ENCODE measurements at places on chromosomes 6 and 20. TPM values are rescaled to one million over a fixed set of nuclear protein-coding genes. Genes with fewer than 3 reads are reported as not detected.
A peak's percentile ranks its signal among the peaks of the same experiment; 100 is the strongest.

GRCh38 chr6:145887969-145888368, 73.4 kb upstream of the FBXO30 start:
- DNase-seq = no peak

DNA sequence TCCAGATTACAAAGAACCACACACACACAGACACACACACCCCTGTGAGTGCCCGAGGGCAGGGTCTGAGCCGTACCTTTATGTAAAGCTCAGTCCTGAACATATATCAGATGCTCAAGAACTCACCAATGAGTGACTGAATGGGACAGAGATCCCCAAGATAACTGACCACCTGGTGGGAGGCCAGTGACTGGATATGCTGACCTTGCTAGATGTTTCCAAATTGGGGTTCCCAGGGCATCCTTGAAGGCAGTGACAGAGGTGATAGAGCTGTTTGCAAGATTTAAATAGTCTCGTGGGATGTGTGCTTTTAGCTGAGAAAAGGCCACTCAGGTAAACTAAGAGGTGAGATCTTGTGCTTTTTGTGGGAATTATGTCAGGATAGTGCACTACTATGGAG, 39.3 kb downstream of the KCNK17 start:
- DNase-seq = no peak

The EGFL8 gene
- 253 TPM for total RNA-seq

The ZNF341 gene
- 1.7 TPM for total RNA-seq

DNA sequence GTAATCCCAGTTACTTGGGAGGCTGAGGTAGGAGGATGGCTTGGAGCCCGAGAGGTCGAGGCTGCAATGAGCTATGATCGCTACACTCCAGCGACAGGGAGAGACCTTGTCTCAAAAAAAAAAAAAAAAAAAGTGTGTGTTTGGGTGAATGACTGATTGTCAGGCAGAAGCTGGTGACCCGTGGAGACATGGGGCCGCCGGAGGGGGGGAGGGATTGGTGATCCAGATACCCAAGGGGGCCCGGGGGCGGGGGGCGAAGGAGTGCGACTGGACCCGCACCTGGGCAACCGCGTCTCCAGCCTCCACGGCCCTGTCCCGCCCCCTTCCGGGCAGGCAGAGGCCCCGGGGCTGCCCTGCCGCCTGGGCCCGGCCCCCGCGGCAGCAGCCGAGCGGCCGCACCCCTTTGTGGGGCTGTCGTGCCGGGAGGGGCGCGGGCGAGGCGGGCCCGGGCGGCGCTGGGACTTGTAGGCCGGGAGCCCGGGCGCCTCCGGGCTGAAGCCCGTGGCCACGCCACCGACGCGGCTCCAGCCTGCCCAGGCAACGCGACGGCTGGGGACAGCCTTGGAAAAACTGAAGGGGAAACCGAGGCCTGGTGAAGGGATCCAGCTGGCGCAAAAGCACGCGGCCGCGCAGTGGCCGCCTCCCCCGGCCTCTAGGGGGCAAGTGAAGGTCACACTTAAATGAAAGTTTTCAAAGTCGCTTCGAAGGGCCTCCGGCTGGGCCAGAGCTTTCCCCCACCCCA, 2.1 kb upstream of the RBM38 start:
- peak; percentile 68 for DNase-seq

DNA sequence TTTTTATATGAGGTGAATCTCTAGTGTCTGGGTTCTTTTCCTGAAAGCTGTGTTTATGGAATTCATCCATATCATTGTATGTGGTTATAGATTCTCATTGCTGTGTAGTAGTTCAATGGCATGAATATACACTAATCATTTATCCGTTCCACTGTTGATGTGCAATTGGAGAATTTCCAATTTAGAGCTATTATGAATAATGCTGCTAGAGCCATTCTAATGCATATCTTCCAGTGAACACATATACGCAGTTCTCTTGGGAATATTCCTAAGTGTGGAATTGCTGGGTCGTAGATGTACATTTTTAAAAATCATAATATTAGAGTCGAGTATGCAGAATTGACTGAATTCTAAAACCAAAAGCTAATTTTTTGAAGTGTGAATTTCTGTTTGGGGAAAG, 327.5 kb upstream of the JAG1 start:
- no peak for DNase-seq

- DNase-seq = no peak
Observed at GRCh38 chr6:13348334-13349113, 20.2 kb upstream of the TBC1D7 start.

GRCh38 chr20:24559114-24559732, 89.8 kb downstream of the SYNDIG1 start:
- DNase-seq = no peak

The SFTA2 gene
- total RNA-seq = not detected

- no peak for DNase-seq
Observed at GRCh38 chr6:39178804-39179203, 50.5 kb downstream of the KCNK5 start.

- no peak for DNase-seq
Observed at GRCh38 chr20:38804682-38805501, 605 bp upstream of the PPP1R16B start.

- DNase-seq = no peak
Observed at GRCh38 chr6:137975188-137975940, 108.3 kb downstream of the TNFAIP3 start.

DNA sequence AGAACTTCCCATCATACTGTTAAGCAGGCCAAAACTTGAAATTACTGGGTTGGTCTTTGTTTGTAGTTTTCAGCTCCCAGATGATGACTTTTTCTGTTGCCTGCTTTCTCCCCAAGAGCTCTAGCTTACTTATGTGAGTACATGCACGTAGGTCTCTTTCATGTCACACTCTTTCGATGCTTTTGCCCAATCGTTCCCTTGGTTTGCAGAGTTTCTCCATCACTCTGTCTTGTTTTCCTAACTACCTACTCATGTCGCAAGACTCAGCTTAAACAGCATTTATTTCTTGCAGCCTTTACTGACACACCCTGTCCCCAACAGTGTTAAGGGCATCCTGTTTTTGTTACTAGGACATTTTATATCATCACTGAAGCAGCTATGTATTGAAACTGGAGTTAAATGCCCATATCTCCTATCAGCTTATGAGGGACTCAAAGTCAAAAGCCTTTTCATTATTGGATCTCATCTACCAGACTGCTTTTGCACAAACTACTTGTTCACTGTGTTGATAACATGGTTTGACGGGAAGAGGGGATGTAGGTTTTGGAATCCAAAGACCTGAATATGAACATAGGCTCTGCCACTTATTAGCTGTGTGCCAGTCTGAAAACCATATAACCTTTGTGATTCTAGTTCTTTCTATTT, 2.9 kb downstream of the ARG1 start:
- DNase-seq = no peak
